ENCODE measurements at places on chromosomes 12 and 14. TPM values are rescaled to one million over a fixed set of nuclear protein-coding genes. Genes with fewer than 3 reads are reported as not detected.

- no peak overlapping the region for H3K4me3 ChIP-seq
- peaks cover 18% of the 10 kb centered on the region for H3K4me1 ChIP-seq
- H3K27me3 ChIP-seq = peaks cover 7% of the 10 kb centered on the region
- no peak overlapping the region for H3K27ac ChIP-seq
- H3K36me3 ChIP-seq = no peaks in the 10 kb centered on the region
These were observed 220.3 kb upstream of the RTL1 start for GRCh38 chr14:101123618-101124510.

- H3K27ac ChIP-seq = no peak overlapping the region
- no peaks in the 10 kb centered on the region for H3K27me3 ChIP-seq
- H3K36me3 ChIP-seq = no peaks in the 10 kb centered on the region
These were observed 18.8 kb upstream of the GAS2L3 start for GRCh38 chr12:100554608-100555077.

DNA sequence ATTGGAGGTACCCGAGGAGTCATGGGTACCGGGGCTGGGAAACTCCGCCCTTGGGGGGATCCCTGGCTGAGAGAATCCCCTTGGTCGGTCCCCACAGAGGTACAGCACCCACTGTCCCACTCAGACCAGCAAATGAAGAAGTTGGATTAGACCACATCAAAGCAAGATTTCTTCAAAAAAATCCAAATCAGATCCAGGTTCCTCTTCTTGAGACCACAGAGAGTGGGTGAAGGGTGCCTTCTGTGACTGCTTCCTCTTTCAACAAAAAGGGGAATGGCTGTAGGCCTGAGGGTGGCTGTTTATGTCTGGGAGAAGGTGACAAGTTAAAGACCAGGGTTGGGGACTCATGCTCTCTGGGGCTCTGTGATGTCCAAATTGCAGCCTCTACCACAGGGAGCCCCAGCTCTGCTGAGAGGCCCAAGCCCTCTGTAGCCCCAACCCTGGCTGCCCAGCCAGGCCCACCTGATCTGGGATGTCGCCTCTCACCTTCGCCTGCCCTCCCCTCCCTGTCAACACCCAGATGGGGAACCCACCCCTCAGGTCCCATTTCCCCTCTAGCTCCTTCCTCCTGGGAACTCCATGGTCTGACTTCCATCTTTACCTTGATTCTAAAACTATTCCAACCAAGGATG lies 50.9 kb downstream of the ZFP36L1 start:
- peaks cover 4% of the 10 kb centered on the region for H3K36me3 ChIP-seq
- no peak overlapping the region for H3K4me3 ChIP-seq
- no peaks in the 10 kb centered on the region for H3K4me1 ChIP-seq
- no peak for DNase-seq
- no peak overlapping the region for H3K27ac ChIP-seq

The CMKLR1 gene
- not detected for total RNA-seq

The ACOT6 gene
- total RNA-seq = not detected

- no peak overlapping the region for H3K4me3 ChIP-seq
- H3K4me1 ChIP-seq = no peaks in the 10 kb centered on the region
- H3K27me3 ChIP-seq = no peaks in the 10 kb centered on the region
- no peaks in the 10 kb centered on the region for H3K36me3 ChIP-seq
- DNase-seq = no peak
- no peak overlapping the region for H3K27ac ChIP-seq
These were observed 241.4 kb downstream of the NUAK1 start for GRCh38 chr12:105897311-105897725.

- no peak overlapping the region for H3K4me3 ChIP-seq
- no peaks in the 10 kb centered on the region for H3K27me3 ChIP-seq
- H3K27ac ChIP-seq = no peak overlapping the region
- no peak for DNase-seq
These were observed 34.8 kb upstream of the TSPAN9 start for GRCh38 chr12:3042394-3042793.

The NCAPD2 gene
- 191 TPM for total RNA-seq

DNA sequence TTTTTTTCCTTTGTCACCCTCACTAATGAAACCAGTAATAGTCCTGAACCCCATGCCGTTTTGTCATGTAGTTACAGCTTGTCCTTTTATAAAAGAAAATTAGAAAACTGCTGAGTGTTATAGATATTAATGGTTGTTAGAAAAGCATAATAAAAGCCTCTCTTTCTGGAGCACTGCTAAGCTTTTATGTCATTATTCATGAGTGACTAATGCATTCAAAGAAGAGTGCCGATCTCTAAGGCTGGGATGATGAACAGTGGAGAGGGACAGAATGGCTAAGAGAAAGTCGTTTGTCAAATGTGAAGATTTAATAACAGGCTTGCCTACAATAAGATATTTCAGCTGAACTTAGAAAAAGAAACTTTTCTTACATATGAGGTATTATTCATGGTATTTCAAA lies 121.6 kb downstream of the MGAT4C start:
- no peaks in the 10 kb centered on the region for H3K36me3 ChIP-seq
- no peak overlapping the region for H3K4me3 ChIP-seq
- no peak for DNase-seq

The OR8S1 gene
- total RNA-seq = not detected

- H3K27me3 ChIP-seq = peaks cover 3% of the 10 kb centered on the region
- DNase-seq = no peak
- H3K36me3 ChIP-seq = no peaks in the 10 kb centered on the region
- H3K27ac ChIP-seq = no peak overlapping the region
These were observed 155.0 kb downstream of the NUAK1 start for GRCh38 chr12:105983622-105984320.

DNA sequence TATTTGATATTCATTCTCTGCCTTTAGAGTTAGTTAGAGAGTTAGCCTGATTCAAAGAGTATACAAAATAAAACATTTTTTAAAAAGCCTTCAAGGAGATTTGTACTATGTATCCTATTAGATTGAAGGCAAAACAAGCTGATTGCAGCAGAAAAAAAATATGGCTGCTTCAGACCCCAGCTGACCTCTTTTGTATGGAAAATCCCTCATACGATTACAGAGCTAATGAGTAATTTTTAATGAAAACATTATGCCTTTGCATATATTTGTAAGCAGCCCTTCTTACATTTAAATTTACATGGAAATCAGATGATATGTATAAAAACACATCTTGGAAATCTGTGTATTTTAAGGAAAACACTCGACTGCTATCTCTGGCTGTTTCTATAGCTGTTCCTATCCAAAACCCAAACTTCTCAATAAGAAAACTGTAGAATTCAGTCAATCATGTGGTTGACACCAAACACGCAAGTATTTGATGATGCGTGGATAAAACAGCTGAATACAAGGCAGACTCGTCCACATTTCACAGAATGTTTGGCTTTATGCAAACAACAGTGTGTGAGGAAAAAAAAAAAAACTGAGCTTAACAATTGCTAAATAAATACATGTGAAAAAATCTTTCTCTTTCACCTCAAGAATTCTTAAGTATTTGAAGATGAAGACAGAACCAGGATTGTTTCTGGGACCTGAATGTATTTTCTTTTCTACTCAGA lies 275.3 kb downstream of the EGLN3 start:
- no peak overlapping the region for H3K4me3 ChIP-seq
- no peak for DNase-seq
- H3K27me3 ChIP-seq = no peaks in the 10 kb centered on the region
- H3K4me1 ChIP-seq = no peaks in the 10 kb centered on the region
- H3K36me3 ChIP-seq = no peaks in the 10 kb centered on the region

The DDN gene
- total RNA-seq = 0.10 TPM

The STYK1 gene
- 0.35 TPM for total RNA-seq

- DNase-seq = no peak
- H3K36me3 ChIP-seq = peaks cover 3% of the 10 kb centered on the region
- H3K27ac ChIP-seq = no peak overlapping the region
- no peaks in the 10 kb centered on the region for H3K27me3 ChIP-seq
- no peak overlapping the region for H3K4me3 ChIP-seq
These were observed 117.3 kb downstream of the CPNE8 start for GRCh38 chr12:38788106-38788505.

DNA sequence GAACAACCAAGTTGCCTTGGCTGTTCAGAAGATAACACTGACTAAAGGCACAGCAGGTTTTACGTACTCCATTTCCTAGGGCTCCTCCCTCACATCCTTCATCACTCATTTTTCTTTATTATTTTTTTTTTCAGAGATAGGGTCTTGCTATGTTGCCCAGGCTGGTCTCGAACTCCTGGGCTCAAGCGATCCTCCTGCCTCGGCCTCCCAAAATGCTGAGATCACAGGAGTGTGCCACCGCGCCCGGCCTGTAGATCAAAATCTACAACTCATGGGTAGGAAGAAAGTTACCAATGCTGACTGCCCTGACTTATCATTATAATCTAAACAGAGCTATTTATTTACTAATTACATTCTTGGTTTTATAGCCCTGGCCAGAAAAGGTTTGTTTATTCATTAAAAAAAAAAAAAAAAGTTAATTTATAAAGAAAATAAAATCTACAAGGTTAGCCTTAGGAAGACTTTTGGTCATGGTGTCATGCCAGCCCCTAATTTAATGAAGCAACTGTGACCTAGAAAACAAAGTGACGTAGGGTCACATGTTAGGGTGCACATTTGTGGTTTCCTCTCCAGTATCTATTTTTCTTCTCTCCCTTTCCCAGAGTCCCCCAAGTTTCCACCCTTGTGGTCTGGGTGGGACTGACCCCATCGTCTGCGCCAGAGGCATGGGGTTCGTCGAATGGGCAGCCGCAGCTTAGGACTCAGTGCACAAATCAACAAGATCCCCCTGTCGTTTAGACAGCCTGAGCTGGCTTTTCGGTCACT lies 19.0 kb upstream of the FOXN3 start:
- no peak overlapping the region for H3K27ac ChIP-seq
- peaks cover 29% of the 10 kb centered on the region for H3K4me1 ChIP-seq
- no peaks in the 10 kb centered on the region for H3K27me3 ChIP-seq
- H3K4me3 ChIP-seq = no peak overlapping the region

GRCh38 chr12:106709068-106709511 lies 65.4 kb upstream of the RIC8B start:
- no peak for DNase-seq
- H3K27ac ChIP-seq = no peak overlapping the region

The DPF3 gene
- total RNA-seq = 6.6 TPM

DNA sequence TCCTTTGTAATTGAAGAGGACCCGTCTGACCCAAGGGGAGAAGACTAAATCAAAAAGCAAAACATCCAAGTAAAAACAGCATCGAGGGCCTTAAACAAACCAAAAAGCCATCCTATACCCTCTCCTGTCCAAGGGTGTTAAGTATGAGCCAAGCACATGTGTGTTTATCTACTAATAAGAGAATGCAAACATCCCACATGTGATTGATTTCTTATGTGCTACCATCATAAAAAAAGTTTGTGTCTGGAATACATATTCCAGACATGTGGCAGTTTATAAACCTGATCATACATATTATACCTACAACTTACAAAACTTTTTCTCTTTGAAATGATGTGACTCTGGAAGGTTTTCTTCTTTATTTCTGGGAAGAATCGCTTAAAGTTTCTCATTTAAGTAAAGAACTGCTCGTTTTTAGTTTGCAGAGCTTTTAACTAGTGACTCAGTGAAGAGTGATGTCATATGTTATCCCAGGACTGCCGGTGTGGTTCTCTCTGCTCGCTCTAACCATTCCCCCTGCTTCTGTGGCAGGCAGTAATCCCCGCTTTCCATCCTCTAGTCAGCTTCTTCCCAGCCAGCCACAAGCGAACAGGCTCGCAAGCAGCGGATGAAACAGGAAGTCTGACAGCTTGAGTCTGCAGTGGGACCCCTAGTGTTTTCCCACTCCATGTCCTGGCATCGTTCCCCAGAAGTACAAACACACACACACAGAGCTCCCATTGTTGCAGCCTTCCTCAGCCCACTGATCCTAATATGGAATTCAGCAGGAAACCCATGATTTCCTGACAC lies 431 bp upstream of the RHOJ start:
- no peaks in the 10 kb centered on the region for H3K36me3 ChIP-seq
- no peak overlapping the region for H3K4me3 ChIP-seq
- H3K27ac ChIP-seq = no peak overlapping the region
- H3K4me1 ChIP-seq = no peaks in the 10 kb centered on the region
- peaks cover 5% of the 10 kb centered on the region for H3K27me3 ChIP-seq

DNA sequence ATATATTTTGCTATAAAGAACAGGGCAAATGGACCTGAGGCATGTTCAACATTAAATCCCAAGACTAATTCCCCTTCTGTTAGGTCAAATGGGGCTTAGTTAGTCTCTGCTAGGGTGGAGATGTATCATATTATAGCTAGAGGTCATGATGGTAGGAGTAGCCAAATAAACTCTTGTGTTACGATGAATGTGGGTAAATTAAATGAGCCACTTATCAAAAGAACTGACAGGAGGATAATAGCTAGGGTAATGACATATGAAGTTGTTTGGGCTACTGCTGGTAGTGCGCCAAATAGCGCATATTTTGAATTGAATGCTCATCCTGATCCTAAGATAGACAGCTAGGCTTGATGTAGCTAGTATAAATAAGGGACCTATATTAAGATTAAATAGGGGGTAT lies 445.0 kb downstream of the GXYLT1 start:
- no peaks in the 10 kb centered on the region for H3K27me3 ChIP-seq
- H3K27ac ChIP-seq = no peak overlapping the region
- no peaks in the 10 kb centered on the region for H3K4me1 ChIP-seq
- no peak for DNase-seq

The CFAP54 gene
- 0.23 TPM for total RNA-seq

- no peak for DNase-seq
- H3K4me3 ChIP-seq = no peak overlapping the region
- peaks cover 2% of the 10 kb centered on the region for H3K27me3 ChIP-seq
- peaks cover 6% of the 10 kb centered on the region for H3K4me1 ChIP-seq
- H3K27ac ChIP-seq = no peak overlapping the region
- H3K36me3 ChIP-seq = no peaks in the 10 kb centered on the region
These were observed 65.3 kb downstream of the PDE6H start for GRCh38 chr12:15038137-15038536.

DNA sequence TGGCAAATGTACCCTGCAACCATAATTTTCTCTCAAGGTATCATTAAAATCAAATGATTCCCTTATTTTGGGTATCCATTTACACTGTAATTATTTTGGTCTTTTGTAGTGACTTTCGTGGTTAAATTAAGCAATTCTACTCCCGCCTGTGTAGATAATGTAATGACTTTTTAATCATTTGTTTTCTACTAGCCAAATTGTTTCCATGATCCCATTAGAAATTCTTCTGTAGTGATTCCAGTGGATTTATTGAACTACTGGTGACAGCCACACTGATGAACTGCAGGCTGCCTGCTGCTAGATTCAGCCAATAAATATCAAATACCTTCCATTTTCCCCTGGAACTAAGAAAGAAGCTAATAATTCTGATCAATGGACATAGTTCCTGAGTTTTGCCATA lies 96.0 kb downstream of the WIF1 start:
- no peaks in the 10 kb centered on the region for H3K36me3 ChIP-seq
- no peak overlapping the region for H3K4me3 ChIP-seq
- no peaks in the 10 kb centered on the region for H3K4me1 ChIP-seq
- peaks cover 6% of the 10 kb centered on the region for H3K27me3 ChIP-seq
- no peak for DNase-seq
- H3K27ac ChIP-seq = no peak overlapping the region

DNA sequence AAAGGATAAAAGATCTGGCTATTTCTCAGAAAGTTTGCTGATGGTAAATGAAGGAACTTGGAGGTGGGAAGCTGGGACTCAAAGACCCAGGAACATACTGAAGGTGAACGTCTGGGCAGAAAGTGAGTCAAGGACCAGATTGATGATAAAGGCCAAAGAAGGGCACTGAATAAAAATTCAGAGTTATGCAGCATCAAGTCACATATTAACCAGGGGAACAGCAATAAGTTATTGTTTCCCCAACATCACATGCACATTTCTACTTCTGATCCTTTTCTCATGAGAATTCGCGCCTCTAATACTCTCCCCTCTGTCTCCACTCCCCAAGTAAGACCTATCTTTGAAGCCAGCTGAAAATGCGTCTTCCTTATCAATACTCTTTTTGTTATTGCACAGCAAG lies 71.8 kb upstream of the SLC35F4 start:
- DNase-seq = no peak
- no peaks in the 10 kb centered on the region for H3K36me3 ChIP-seq
- H3K27me3 ChIP-seq = no peaks in the 10 kb centered on the region
- no peak overlapping the region for H3K4me3 ChIP-seq

The MYH6 gene
- 0.07 TPM for total RNA-seq

GRCh38 chr12:26627335-26627734 lies 205.7 kb downstream of the ITPR2 start:
- no peaks in the 10 kb centered on the region for H3K27me3 ChIP-seq
- H3K4me3 ChIP-seq = no peak overlapping the region

All from activated CD4-positive, alpha-beta T cell treated with anti-CD3 and anti-CD28 coated beads, Interleukin-2, amount 10 ng/mL, durations not matched to agents 7 days and 5 days (primary cell).